NCI-H2081 (cell line): ENCODE measurements at places on chromosomes 7 and 10.

DNA sequence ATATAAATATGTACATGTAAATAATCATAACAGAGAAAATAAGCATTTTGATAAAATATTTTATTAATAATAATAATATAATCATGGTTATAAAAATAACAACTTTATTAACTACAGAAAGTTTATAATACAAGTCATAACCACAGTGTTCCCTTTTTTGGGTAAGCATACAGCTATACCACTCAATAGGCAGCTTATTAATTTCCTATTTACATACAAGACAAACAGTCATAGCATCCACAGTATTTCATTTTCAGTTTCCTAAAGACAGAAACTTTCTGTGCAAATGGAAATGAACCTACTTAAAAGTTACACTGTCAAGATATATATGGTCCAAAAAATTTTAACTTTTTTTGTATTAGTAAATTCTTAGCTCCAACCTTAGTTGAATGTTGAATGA, 70.9 kb downstream of the HGF start:
- no peak for DNase-seq

GRCh38 chr7:107501593-107501992, 31.7 kb downstream of the GPR22 start:
- peak; percentile 60 for DNase-seq

DNA sequence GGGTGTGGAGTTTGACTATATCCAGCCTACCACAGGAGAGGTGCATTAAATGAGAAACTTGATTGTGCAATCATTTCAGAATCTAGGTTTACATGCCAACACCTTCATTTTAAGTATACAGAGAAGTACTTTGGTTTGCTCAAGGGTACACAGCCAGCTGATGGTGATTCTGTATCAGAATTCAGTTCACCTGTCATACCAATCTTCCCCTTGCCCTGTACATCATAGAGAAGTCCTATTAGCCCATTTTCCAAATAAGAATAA, 35.0 kb upstream of the PPP1R17 start:
- DNase-seq = no peak

DNA sequence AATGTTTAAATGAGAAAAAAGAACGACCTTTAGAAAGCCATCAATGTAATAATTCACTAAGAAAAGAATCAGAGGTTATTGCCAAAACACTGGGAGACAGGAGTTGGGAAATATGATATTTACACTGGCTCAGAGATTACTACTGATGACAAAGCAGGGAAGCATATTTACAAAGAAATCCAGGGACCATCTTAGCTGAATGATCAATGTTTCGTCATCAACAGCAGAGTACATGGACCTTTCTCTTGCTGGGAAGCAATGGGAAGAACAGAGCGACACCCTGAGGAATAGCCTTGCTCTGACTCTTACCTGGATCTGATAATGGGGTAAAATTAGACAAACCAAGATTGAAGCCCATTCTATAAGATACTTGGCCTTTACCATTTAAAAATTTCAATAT, 1293.5 kb downstream of the XPNPEP1 start:
- DNase-seq = no peak

DNA sequence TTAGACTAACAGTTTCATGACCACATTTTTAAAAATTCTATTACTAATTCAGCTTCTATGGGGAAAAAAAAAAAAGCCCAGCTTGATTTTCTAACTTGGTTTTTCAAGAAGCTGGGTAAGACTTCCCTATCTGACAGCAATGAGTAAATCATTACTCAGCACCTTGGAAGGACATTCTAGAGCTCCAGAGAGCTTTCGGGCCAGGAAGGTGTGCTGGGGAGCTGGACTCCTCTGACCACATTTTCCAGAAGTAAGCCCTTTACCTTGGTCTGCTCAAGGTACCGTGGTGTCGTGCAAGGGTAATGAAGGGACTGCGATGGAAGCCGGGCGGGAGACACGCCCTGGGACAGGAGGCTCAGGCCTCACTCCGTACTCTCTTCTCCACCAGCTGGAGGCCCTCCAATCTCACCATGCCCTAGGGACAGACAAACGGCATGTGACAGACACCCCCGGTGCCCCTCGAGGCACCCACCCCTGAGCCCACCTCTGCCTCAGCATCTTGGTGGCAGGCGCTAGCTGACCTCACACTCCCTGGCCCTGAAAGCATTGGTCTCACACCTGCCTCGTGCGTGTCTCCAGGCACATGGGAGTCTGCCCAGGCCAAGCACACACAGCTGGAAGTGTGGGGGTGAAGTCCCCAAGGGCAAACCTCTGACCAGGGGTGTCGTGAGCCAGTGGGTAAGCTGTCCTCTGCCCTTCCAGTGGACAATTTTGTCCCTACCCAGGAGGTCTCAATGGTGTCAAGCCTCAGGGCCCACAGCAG, 152.1 kb downstream of the OAT start:
- no peak for DNase-seq

DNA sequence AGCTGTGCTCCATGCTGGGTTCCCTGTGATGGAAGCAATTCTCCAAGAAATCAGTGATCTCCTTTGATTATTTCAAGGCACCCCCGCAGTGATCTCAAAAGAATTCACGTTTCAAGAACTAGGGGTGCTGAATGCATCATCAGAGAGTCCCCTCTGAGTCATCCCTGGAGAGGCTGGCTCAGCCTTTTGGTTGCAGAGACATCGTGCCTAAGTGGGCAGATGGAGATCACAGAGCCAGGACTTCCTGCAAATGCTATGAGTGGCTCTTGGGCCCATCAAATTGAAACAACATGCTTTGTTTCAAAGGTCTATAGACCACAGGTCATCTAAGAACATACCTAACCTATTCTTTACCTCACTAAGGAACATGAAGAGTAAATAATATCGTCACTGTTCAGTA, 41.5 kb upstream of the PLEKHA1 start:
- DNase-seq = no peak

GRCh38 chr10:101485207-101485606, 102.8 kb downstream of the POLL start:
- no peak for DNase-seq

GRCh38 chr7:37405603-37406122, 43.0 kb downstream of the ELMO1 start:
- no peak for DNase-seq

DNA sequence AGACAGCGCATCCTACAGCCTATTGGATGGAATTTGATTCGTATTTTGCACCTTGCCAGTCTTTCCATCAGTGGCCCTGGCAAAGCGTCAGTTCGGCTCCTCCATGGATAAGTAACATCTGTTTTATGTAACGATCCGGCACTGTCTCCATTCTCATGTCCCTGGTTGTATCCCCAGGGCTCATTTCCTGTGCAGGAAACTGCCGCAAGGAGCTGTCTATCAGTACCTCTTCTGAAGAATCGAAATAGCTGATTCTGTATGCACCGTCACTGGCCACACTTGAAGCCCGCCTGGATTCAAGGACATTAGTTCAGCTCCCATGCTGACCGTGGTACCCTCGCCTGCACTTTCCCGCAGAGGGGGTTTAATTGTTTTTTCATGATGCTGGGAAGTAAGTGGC, 53.1 kb upstream of the NPS start:
- DNase-seq = no peak

DNA sequence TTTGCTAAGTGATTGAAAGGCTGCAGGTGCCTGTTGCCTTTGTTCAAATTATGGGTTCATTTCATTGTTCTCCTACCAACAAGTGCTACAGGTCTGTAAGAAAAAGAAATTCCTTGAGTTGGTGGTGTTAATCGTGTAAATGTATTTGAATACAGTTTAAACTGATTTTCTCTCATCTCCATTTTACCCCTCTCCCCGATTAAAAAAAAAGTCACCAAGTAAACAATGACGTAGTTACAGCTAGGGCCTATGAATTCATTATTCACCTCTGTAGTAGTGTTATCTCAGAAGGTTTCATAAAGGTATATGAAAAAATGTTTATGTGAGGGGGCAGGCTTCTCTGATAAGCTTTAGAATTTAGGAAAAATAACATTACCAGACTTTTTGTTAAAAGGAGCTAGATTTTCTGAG, 1.1 kb downstream of the REEP3 start:
- DNase-seq = peak; percentile 53

DNA sequence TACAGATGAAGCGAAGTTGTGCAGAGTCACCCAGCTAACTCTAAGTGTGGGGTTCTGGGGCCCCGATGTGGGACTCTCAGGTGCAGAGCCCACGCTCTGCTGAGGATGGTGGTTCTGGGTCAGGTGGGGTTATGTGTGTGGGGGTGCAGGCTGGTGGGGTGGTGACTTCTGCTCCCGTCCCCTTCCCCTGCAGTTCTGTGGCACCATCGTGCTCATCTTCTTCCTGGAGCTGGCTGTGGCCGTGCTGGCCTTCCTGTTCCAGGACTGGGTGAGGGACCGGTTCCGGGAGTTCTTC, 28.6 kb upstream of the SH2D4B start:
- no peak for DNase-seq

- DNase-seq = no peak
Measured at GRCh38 chr7:101031082-101031481, 11.2 kb downstream of the MUC17 start.

GRCh38 chr10:75639736-75640135, 208.3 kb downstream of the LRMDA start:
- no peak for DNase-seq

- no peak for DNase-seq
Measured at GRCh38 chr7:33448035-33448434, 318.7 kb downstream of the BBS9 start.

- no peak for DNase-seq
Measured at GRCh38 chr7:90655566-90655965, 59.4 kb downstream of the CDK14 start.

- DNase-seq = no peak
Measured at GRCh38 chr7:27240015-27240731, 2.4 kb upstream of the EVX1 start.

DNA sequence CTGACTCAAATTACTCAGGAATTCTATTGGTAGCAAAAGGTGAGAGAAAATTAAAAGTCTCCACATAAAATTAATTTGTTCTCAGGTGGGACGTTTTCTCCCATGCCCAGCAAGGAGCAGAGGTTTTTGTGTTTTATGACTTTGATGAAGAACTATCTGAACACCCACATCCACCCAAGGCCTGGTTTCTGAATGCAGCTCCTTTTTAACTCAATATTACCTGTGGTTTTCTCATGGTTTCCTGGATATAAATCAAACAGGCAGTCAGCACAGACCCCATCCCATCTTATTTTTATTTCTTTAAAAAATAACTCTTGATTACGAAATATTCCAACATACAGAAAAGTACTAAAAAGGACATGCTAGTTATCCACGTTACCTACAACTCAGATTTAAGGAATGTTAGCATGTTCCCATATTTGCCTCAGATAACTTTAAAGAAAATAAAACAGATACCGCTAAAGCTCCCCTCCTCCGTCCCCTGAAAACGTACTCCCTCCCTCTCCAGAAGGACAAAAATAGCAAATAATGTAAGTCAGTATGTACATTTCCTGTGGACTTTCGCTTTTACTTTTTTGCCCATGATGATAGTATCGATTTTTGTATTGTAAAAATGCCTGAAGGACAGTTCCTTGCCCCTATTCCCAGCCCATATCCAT, 43.4 kb downstream of the GLI3 start:
- no peak for DNase-seq

- DNase-seq = no peak
Measured at GRCh38 chr10:94397549-94398370, 4.6 kb upstream of the TBC1D12 start.

DNA sequence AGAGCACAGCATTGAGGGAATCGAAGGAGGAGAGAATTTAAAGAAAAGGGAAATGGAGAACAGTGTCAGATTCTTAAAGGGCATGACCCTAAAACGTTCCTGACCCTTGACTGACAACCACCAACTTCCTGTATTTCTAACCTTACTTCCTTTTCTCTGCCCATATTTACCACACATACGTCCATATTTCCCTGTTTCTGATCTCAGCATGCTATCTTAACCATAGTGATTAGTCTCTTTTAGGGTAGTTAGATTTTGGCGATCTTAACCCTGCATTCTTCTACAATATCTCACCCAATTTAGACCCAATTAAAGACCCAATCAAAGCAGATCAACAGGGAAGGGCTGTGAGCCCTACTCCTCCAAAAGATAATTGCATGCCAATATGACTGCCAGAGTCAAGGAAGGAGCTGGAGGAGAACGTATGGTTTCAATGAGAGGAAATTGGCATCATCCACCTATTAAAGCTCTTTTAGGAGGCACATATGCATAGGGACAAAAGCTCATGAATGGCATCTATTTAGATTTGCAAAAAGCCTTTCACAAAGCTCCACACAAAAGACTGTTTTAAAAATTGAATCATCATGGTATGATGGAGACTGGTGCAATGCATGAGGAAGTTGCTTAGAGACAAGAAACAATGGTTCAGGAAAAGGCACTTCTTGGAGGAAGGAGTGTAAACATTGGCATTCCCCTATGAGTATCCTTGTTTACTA, 49.0 kb upstream of the ARHGAP12 start:
- DNase-seq = peak; percentile 4

DNA sequence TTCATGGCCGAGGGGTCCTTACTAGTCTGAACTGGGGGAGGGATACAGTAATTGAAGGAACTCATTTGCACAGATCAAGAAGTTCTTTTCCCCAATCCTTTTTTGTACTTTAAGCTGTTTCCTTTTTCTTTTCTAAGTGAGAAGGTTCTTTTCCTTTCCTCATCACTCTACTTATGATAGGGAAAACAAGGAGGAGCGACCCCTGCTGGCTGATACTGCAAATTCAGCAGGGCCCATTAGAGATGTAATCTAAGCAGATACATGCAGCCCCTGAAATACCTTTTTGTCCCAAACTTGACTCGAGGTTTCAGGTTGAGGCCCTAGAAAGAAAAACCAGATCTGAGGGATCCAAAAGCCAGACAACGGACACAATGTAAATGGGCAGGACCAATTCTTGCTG, 305.5 kb downstream of the DNAJB9 start:
- DNase-seq = no peak

GRCh38 chr7:69577221-69577620, 21.1 kb upstream of the AUTS2 start:
- DNase-seq = no peak

GRCh38 chr10:129646973-129647372, 179.9 kb downstream of the MGMT start:
- DNase-seq = no peak

DNA sequence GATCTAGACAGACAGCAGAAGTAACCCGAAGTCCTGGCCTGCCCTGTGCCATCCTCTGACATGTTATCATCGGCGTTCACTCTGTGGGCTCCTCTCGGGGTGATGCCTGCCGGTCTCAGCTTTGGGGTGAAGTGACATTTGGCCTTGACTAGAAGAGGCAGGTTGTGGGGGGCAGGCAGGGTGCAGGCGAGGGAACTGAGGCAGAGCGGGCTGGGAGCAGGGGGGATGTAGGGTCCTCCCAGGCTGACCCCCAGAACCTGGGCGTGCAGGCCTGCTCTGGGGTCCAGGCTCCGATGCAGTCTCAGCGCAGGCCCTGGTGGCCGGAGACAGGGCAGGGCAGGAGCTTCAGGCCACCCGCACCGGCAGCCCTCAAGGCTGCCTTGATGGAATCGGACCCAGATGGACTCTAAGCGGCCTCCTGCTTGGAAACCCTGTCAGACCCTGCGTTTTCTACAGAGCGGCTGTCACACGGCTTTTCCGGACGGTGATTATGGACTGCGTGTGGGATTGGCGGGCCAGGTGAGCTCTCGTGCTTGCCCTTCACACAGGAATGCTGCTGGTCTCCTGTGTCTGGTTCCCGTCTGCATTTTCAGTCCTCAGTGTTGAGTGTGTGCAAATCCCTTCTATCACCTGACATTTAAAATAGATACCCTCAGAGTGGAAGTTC, 842 bp upstream of the JAKMIP3 start:
- DNase-seq = no peak
